ENCODE measurements at places on chromosomes 6 and 20. TPM values are rescaled to one million over a fixed set of nuclear protein-coding genes. Genes with fewer than 3 reads are reported as not detected.

TPD52L2 gene
- total RNA-seq = 78.0 TPM

TPMT gene
- total RNA-seq = 21.8 TPM

SMLR1 gene
- total RNA-seq = 0.16 TPM

DNA sequence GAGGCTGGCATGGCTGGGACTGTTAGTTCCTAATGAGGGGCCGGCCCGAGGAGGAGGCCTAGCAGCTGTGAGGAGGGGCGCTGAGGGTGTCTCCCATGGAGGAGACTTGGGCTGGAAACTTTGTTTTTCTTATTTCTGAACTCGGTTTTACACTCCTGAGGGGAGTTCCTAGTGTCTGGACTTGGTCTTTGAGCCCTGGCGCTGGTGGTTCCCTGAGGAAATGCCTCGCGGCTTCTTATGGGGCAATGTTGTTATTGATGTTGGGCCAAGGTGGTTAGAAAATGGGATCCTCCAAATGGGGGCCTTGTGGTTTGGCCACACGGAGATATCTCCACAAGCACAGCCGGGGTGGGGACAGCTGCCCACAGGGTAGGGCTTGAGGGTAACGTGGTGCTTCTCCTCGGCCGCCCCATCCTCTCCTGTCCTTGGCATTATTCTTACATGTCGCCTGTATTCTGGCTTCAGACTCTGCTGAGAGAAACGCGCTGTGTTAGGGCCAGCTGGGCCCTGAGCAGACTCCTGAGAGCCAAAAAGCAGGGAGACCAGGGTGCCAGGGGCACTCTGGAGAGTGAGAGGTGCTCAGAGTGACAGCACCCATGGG, 136.9 kb downstream of the FOXO3 start:
- no peak overlapping the region for H3K4me3 ChIP-seq
- no peaks in the 10 kb centered on the region for H3K27me3 ChIP-seq
- no peak overlapping the region for H3K27ac ChIP-seq

DNA sequence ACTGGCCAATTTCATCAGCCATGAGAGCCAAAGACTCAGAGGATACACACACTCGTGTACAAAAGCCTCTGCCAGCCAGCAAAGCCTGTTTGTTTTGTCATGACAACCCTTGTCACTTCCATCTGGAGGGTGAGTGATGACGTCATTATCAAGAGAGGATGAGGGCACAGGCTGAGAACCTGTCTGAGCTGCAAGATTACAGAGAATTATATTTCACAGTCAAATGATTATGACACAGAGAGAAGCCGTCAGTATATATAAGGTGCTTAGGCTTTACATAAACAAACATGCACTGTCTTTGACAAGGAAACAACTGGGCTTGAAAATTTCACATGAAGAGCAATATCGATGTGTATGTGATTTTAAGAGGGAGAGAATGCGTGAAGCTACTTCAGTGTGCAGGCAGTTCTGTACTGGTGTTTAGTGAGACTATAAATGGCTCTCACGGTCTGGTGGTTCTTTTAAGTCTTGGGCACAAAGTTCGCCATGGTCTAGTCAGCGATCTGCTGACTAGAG, 36.5 kb upstream of the BCLAF1 start:
- H3K27me3 ChIP-seq = no peaks in the 10 kb centered on the region
- DNase-seq = peak; percentile 56
- H3K27ac ChIP-seq = no peak overlapping the region

DNA sequence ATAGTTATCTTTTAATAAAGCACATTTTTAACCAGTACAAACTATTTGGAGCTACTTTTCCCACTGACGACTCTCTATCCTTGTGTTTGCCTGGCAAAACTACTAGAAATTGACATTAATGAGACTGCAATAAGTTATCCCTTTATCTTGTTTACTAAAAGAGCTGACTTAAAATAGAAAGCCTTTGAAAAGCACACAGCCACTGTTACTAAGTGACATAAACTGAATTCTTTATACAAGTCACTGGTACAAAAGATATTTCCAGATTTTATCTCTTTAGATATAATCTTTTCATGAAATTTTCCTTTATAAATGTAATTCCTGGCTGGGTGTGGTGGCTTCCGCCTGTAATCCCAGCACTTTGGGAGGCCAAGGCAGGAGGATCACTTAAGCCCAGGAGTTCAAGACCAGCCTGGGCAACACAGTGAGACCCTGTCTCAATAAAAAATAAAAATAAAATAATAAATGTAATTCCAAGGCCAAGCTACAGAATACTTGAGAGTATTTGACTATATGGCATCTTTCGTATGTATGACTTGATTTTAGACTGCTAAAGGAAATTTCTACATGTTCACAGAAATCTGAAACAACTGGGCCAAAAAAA, 9.5 kb downstream of the MBOAT1 start:
- H3K4me1 ChIP-seq = peaks cover 8% of the 10 kb centered on the region
- DNase-seq = no peak
- no peak overlapping the region for H3K4me3 ChIP-seq
- no peaks in the 10 kb centered on the region for H3K36me3 ChIP-seq

DNA sequence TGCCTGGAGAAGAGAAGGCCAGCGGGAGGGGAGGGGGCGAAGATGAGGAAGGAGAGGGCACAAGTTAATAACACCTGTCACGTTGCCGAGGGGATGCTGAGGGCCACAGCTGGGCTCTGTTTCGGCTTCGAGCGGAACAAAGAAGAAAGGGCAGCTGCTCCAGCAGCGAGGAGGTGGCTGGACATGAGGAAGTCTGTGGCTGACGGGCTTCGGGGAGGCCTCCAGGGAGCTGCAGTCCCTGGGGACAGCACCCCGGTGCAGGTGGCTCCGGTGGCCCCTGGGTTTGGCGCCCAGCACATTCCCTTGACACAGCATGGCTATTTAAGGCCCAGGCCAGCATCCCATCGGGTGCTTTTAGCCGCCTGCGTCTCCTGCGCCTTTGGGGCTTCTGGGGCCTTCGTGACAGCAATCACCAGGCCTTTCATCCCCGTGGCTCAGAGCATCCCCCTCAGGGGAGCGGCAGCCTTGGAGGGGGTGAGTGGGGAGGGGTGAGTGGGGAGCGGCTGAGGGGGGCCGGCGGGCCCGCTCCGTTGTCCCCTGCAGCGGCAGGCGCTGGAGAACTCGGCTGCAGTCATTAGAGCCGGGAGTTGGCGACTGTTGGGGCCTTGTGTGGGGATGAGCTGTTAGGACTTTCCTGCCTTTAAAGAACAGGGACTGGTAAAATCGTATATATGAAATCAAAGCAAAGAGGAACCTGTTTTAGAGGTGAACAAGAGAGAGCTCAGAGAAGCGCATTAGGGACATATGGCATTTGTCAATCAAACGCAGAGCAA, 99.0 kb downstream of the TMEM242 start:
- DNase-seq = peak; percentile 69
- H3K4me3 ChIP-seq = no peak overlapping the region
- peaks cover 20% of the 10 kb centered on the region for H3K4me1 ChIP-seq
- no peaks in the 10 kb centered on the region for H3K27me3 ChIP-seq
- H3K36me3 ChIP-seq = no peaks in the 10 kb centered on the region

DNA sequence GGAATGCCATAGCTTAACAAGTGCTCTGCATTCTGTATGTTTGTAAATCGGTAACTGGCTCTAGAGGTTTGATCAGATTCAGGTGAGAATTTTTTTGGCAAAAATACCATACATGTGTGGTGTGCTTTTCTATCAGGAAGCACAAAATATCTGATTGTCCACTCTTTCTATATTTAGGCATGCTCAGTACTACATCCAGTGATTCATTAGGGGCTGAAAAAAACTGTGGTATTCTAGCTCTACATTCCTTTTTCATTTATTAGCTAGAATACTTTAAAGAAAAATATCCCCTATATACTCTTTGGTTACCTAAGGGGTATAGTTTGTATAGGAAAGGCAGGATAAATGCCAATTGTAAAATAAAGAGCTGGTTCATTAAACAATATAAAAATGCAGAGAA, 10.6 kb upstream of the ELOVL2 start:
- H3K36me3 ChIP-seq = no peaks in the 10 kb centered on the region
- no peaks in the 10 kb centered on the region for H3K27me3 ChIP-seq

GRCh38 chr6:20314866-20315845, 86.5 kb upstream of the E2F3 start:
- no peak for DNase-seq
- no peaks in the 10 kb centered on the region for H3K4me1 ChIP-seq
- H3K27ac ChIP-seq = no peak overlapping the region
- H3K4me3 ChIP-seq = no peak overlapping the region

DNA sequence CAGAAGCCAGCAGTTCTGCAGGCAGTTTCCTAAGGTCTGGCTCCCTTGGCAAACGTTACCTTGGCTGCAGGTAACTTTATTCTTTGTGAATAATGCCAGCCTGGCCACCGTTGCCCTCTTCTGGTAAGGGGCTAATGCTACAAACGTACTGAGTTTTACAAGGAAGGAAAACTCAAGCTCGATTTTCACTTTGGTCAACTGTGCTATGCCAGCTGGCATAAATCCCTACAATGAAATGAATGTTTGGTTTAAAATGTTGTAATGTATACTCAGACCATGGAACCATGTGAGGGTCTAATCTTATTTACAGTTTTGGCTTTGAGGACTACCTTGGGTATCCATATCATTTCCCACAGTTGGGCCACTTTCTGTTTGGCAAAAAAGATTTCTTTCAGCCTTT, 101.4 kb downstream of the SLX4IP start:
- H3K27ac ChIP-seq = no peak overlapping the region
- no peaks in the 10 kb centered on the region for H3K36me3 ChIP-seq
- H3K4me1 ChIP-seq = no peaks in the 10 kb centered on the region
- no peak for DNase-seq

- no peak overlapping the region for H3K4me3 ChIP-seq
- H3K36me3 ChIP-seq = no peaks in the 10 kb centered on the region
Observed at GRCh38 chr20:18822832-18823231, 9.2 kb downstream of the SCP2D1 start.

GRCh38 chr20:544153-544725, 649 bp upstream of the CSNK2A1 start:
- H3K36me3 ChIP-seq = no peaks in the 10 kb centered on the region
- DNase-seq = no peak
- H3K4me3 ChIP-seq = peak overlapping the region; percentile 91
- peak overlapping the region; percentile 96 for H3K27ac ChIP-seq
- H3K4me1 ChIP-seq = peaks cover 17% of the 10 kb centered on the region
- no peaks in the 10 kb centered on the region for H3K27me3 ChIP-seq

- no peak for DNase-seq
- peaks cover 11% of the 10 kb centered on the region for H3K27me3 ChIP-seq
- H3K27ac ChIP-seq = no peak overlapping the region
- no peaks in the 10 kb centered on the region for H3K36me3 ChIP-seq
- no peak overlapping the region for H3K4me3 ChIP-seq
Observed at GRCh38 chr6:100440935-100441334, 23.8 kb downstream of the SIM1 start.

DNA sequence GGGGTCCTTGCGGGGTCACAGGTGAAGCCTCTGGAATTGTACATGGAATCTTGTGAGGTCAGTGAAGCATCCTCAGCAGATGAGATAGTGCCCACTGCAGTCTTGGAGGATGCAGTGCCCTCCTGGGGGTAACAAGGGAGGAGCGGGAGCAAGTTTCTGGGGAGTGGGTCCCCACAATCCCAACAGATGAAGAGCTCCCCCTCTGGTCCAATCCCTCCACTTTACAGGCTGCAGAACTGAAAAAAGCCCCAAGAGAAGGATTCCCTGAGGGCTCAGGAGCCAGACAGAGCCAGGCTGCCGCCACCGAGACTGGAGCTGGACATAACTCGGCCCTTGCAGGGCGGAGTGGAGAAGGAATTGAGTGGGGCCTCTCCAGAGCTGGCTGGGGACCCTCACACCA, 52.4 kb downstream of the TTI1 start:
- H3K4me1 ChIP-seq = peaks cover 5% of the 10 kb centered on the region
- H3K27me3 ChIP-seq = no peaks in the 10 kb centered on the region
- H3K36me3 ChIP-seq = peaks cover 2% of the 10 kb centered on the region
- no peak for DNase-seq
- no peak overlapping the region for H3K4me3 ChIP-seq

DNA sequence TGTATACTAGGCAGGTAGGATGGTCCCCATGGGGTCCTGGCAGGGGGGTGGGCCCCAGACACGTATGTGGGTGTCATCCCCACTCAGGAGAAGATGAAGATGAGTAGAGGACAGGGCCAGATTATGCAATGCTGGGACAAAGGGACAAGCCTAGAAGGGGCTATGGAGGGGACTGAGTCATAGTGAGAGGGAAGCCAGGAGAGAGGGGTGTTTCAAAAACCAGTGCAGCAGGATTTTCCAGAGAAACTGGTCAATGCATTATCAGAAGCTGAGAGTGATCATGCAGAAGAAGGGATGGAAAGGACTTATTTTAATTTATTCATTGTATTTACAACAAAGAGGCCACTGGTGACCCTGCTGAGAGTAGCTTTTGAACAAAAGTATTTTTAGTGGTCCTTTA, 74.0 kb downstream of the PPP1R3G start:
- no peaks in the 10 kb centered on the region for H3K36me3 ChIP-seq
- no peaks in the 10 kb centered on the region for H3K27me3 ChIP-seq
- DNase-seq = no peak
- no peak overlapping the region for H3K4me3 ChIP-seq

DNA sequence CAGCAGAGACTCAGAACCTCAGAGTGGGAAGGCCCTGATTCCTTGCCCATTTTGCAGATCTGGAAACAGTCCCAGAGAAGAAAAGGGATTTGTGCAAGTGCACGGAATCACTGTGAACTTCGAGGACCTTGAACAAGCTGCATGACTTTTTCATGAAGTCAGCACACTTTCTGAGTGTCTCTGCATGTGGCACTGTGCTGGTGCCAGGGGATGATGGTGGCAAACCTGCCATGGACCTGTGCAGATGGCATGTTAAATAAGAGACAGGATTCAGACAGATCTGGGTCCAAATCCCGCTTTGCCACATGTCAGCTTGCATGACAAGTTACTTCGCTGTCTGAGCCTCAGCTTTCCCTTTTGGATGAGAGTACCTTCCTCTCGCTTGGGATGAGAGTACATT, 26.8 kb downstream of the ZNF831 start:
- H3K4me3 ChIP-seq = no peak overlapping the region
- H3K36me3 ChIP-seq = no peaks in the 10 kb centered on the region
- no peaks in the 10 kb centered on the region for H3K27me3 ChIP-seq
- DNase-seq = no peak
- H3K4me1 ChIP-seq = no peaks in the 10 kb centered on the region

- no peaks in the 10 kb centered on the region for H3K27me3 ChIP-seq
- H3K4me1 ChIP-seq = no peaks in the 10 kb centered on the region
- H3K36me3 ChIP-seq = peaks cover 3% of the 10 kb centered on the region
- no peak overlapping the region for H3K4me3 ChIP-seq
- no peak for DNase-seq
- peak overlapping the region; percentile 76 for H3K27ac ChIP-seq
Observed at GRCh38 chr6:41064841-41065240, 7.3 kb downstream of the OARD1 start.

DNA sequence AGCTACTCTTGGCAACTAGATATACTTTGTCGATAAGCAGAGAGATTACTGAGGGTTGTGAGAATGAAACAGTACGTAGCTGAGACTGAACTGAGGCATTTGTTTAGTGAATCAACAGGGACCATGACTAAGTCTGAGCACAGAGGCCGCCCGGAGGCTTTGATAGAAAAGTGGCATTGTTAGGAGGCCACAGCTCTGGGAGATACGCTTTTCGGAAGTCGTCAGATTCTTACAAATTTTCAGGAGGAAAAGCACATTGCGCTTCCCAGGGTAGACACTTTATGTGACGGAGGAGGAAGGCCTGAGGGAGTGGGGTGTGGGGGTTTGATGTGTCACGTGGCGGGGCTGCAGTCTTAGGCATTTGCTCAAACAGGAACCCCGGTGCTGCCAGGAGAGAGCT, 69.4 kb downstream of the PSMG4 start:
- no peaks in the 10 kb centered on the region for H3K36me3 ChIP-seq
- H3K4me3 ChIP-seq = no peak overlapping the region
- no peaks in the 10 kb centered on the region for H3K4me1 ChIP-seq
- no peak for DNase-seq
- no peak overlapping the region for H3K27ac ChIP-seq
- peaks cover 2% of the 10 kb centered on the region for H3K27me3 ChIP-seq
